ENCODE measurements at places on chromosomes 2 and 18. TPM values are rescaled to one million over a fixed set of nuclear protein-coding genes. Genes with fewer than 3 reads are reported as not detected.

DNA sequence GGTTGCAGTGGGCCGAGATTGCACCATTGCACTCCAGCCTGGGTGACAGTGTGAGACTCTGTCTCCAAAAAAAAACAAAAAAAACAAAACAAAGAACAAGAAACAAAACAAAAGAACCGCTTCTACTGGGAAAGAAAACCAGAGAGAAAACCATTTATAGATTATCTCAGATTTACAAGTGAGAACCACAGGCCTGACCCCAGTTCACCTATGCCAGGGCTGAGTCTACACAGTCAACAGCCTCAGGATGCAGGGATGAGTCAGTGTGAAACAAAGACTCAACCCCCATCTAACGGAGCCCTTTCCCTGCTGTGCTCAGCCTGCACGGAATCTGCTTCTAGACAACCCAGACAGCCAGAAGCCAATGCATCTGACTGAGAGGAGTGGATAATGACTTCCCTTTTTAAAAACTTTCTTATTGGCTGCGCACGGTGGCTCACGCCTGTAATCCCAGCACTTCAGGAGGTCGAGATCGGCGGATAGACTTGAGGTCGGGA, 25.5 kb upstream of the YWHAQ start:
- peak; percentile 72 for DNase-seq

DNA sequence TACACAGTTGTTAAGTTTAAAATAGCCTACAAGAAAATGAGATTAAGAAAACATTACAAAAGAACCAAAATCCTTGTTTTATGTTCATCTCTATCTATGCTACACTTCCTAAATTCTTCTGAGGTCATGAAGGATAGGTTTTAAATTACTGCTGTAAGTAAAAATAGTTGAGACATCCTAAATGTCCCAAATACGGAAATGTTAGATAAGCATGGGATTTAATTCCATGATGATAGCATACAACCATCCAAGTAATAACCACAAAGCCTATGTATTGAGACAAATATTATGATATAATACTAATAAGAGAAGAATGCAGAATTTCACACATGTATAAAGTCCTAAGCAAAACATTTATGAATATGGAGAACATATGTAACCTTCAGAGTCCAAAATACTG, 34.1 kb downstream of the PIEZO2 start:
- no peak for DNase-seq

The KCNG2 gene
- total RNA-seq = not detected

GRCh38 chr2:1642993-1643619, 101.2 kb downstream of the PXDN start:
- DNase-seq = no peak

- no peak for DNase-seq
These were observed 64.9 kb downstream of the LPIN2 start for GRCh38 chr18:2948038-2948437.

The GAL3ST2 gene
- 0.34 TPM for total RNA-seq

DNA sequence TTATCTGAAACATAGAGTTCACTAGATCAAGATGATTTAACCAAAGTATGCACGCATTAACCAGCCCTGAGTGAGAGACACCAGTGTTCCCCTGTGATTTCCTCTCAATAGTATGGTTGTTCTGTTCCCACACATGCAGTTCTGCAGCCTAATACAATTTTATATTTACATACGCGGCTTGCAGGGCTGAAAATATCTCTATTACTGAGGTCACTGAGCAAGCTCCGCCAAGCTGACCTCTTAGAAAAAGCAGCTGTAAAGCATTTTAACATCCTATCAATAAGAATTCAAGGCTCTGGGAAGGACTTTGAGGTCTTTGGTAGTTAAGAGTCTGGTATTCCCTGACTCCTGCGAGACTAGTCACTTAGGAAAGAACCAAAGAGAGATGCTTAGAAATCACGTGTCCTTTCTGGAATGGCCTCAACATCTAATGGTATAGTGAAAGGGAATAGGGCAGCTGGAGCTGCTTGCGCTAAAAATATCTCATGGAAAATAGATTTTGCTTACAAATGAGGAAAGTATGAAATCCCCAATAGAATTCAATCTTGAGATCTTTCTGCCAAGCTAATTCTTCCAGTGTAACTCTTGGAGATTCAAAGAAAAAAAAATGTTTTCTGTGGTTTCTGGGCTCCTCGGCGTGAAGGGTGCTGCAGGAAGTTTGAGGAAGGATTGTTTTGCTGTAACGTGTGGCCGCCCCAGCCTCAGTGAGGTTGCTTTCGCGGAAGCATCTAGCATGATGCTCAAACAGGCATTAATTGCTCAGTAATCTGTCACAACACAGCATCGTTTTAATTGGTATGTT, 59.2 kb downstream of the DOCK10 start:
- DNase-seq = peak; percentile 67

DNA sequence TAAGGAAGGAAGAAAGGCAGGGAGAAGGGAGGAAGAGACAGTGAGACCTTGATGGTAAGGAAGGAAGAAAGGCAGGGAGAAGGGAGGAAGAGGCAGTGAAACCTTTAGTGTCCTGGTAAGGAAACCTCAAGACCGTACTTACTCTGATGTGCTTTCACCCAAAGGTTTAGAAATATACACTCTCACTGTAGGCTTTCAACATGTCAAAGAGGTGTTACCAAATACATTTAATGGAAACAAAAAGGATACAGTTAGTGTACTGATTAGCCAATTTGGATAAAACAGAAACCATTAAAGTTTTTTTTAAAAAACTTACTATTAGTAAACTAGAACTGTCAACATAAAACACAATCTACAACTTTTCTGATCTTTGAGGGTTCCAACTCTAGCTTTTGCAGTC, 7.1 kb downstream of the FBXO15 start:
- no peak for DNase-seq

GRCh38 chr2:235654103-235654813, 160.4 kb downstream of the AGAP1 start:
- DNase-seq = no peak

The GDF7 gene
- total RNA-seq = not detected

The NDUFB3 gene
- 173 TPM for total RNA-seq

DNA sequence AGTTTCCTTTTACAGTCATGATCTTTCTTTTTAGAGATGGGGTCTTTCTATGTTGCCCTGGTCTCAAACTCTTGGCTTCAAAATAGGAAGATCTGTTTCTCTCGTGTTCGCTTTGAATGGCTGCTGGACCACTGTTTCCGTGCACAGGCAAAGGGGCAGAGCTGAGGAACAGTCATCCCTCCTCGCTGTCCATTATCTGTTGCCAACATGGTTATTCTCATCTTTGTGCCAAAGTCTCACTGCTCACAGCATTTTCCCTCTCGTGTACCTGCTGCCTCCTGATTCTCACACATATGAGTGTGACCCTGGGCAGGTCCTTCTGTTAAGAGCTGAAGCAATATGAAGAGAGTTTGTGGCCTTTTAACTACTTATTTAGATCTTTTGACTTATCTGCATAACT, 28.0 kb upstream of the CCNYL1 start:
- no peak for DNase-seq

DNA sequence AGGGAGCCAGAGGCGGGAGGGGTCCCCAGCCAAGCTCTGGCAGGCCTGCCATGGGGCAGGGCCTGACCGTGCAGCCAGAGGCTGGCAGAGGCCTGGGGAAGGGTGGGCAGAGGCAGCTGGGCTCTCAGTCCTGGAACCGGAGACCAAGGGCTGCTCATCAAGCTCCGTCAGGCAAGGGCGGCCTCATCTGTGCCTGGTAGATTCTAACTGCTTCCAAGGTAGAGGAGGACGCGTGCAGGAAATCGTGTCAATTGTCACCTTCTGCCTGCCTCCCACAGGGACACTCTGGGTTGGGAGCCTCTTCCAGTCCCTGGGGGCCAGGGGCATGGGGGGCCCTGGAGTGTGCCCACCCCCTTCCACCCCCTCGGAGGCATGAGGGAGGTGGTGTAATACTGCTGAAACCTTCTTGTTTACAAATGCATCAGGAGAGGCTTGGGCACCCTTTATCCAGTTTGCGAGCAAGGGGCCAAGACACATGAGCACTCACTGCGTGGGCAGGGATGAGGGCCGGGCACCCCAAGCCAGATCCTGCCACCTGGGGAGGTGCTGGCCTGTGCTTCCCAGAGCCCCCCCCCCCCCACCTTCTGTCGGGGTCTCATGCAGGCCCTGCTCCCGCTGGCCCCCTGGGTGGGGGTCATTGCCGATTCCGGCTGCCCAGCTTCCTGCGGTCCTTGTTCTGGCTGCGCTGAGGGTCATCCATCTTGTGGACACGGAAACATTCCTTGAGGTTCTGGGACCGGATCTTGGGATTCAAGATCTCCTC, 9.0 kb downstream of the SNORC start:
- DNase-seq = no peak

DNA sequence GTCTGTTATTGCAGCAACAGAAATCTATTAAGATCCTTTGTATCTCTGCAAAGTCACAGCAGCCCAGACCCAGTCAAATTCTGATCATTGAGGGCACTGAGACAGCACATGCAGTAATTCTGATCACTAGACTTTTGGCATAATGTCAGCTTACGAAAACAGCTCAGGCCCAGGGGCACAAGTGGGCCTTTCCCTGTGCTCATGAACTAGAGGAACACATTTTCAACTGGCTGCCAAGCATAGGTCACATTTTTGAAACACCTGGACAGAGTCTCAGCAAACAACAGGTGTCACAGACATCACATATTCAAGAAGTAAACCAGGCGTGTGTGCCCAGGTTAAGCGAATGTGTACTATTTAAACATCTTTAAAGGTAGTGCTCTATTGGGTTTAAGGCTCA, 13.7 kb downstream of the DOCK10 start:
- DNase-seq = no peak

GRCh38 chr2:216596980-216597509, 36.2 kb upstream of the IGFBP2 start:
- DNase-seq = no peak

DNA sequence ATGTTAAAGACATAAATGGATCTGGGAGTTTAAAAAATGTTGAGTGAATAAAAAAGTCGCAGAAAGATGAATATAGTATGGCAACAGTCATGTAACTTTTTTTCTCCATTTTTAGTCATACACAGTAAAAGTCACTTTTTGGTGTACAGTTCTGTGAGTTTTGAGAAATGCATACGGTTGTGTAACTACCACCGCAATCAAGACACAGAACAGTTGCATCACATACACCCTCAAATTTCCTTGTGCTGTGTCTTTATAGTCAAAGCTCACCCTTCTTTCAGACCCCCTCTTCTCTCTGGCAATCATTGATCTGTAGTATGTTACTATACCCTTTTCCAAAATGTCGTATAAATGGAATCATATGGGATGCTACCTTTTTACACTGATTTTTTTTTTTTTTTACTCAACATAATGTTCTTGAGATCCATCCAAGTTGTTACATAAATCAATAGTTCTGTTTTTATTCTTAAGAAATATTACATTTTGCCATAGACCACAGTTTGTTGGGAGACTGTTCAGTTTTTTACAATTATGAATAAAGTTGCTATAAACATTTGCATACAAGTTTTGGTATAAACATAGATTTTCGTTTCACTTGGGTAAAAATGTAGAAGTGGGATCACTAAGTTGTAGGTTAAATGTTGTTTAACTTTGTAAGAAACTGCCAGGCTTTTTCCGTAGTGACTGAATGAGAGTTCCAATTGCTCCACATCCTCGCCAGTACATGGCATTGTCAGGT, 35.4 kb upstream of the AGFG1 start:
- DNase-seq = no peak

DNA sequence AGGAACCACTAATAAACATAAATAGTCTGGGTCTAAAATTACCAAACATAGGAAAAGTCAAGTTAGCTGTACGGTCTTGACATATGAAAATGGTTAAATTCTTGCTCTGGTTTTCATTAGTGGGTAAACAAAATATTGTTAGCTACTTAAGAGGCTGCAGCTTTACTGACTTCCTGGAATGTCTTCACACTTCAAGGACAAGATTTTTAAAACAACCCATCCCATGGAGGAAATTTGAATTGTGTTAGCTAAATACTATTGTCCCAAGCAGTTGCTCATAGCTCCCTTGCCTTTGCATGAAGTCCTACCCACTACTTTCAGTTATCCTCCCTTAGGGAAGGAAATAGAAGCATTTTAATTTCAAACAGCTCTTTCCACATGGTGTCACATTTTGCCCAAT, 128.5 kb downstream of the EPHA4 start:
- no peak for DNase-seq

- DNase-seq = no peak
These were observed 153.5 kb downstream of the AGPS start for GRCh38 chr2:177545981-177546585.

GRCh38 chr2:37851428-37851827, 73.7 kb upstream of the RMDN2 start:
- DNase-seq = no peak

GRCh38 chr2:1856922-1857321, 112.6 kb upstream of the PXDN start:
- DNase-seq = no peak

GRCh38 chr18:10033016-10033399, 119.2 kb downstream of the VAPA start:
- DNase-seq = no peak

The CFAP65 gene
- total RNA-seq = not detected

DNA sequence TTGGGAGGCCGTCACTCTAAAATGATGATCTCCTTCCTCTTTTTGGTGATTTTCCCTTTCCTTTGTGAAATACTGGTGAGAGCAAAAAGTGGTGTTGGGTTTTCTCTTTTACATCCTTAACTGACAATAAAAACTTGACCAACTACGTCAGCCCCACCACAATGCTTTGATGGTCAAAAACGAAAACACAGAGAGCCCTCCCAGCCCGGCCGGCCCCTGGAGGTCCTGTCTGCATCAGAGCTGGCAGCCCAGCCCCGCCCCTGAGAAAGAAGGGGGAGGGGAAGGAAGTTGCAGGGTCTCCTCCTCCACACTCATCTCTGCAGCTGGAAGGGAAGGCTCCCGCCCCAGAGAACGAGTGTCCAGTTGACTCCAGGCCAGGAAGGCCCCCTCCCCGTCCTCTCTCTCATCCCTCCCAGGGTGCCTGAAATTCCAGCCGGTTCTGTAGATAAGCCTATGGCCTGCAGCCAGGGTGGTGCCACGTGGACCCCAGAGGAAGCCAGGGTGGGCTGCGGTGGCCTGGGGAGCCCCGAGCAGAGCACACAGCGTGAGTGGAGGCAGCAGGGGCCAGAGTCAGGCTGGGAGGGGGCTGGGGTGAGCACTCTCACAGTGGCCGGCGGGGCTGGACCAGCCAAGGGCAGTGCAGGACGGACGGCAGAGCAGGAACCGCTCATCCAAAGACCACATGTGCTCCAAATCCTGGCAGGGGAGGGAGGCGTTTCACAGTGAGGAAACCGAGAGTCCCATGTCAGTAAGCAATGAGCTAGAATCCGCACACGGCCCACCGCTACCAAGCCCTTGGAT, 19.8 kb downstream of the BIN1 start:
- DNase-seq = no peak

DNA sequence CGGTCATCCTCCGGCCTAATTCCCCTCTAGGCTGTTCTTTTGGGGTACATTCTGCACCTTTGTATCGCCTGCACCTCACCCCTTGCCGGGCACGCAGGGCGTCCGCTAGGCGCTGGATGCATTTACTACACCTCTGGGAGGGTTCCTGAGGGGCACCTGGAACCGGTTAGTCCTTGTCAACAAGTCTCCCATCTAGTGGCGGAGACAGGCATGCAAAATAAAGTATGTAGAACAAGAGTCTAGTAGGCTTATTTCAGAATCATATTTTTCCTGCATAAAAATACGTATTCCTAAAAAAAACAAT, 705 bp upstream of the TEX261 start:
- peak; percentile 76 for DNase-seq

The LYPD6 gene
- not detected for total RNA-seq

Data from activated CD8-positive, alpha-beta T cell treated with anti-CD3 and anti-CD28 coated beads, Interleukin-2, amount 10 ng/mL, durations not matched to agents 7 days and 5 days (primary cell).